ENCODE measurements at places on chromosomes 3 and 15.

GRCh38 chr3:148203297-148204010 lies 494.2 kb upstream of the AGTR1 start:
- DNase-seq: no peak

DNA sequence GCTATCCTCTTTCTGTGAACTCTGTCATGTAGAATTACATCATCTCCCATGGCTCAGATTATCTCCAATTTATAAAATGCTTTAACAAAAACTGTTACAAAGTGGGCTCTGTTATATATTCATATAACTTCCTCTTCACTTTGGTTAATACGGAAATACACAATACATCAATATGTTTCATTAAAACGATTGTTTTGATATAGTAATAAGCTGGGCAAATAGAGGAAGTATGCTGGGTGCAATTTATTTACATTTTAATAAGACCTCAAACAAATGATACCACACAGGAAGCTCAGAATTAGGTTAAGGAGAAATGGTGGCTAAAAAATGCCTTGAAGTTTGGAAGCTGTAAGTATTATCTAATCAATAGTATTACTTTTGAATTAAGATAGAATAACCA lies 331.0 kb downstream of the ZBTB20 start:
- DNase-seq: no peak

- no peak for DNase-seq
These were observed 240.6 kb upstream of the TOPAZ1 start for GRCh38 chr3:44001072-44001471.

DNA sequence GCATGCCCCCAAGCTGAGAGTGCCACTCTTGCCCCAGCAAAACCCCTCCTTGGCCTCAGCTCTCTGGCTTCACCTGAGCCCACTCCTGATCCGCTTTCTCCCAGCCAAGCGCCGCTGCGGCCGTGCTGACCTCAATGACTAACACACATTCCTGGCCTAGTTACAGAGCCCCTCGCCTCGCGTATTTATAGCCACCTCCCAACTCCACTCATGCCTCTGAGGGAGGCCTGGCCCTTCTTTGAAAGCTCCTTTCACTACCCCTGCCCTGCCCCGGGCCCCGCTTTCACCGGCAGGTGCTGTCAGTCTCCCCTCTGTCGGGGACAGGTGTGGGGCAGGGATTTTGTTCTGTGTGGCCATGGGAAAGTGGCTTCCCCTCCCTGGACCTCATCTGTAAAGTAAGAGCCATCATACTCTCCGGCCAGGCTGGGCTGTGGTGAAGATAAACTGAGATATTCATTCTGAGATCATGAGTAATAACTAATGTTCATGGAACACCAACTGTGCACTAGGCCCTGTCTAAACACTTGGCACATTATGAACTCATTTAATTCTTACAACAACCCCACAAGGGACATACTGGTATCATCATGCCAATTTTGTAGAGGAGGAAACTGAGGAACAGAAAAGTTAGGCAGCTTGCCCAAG lies 13.2 kb upstream of the ATP2B2 start:
- no peak for DNase-seq

DNA sequence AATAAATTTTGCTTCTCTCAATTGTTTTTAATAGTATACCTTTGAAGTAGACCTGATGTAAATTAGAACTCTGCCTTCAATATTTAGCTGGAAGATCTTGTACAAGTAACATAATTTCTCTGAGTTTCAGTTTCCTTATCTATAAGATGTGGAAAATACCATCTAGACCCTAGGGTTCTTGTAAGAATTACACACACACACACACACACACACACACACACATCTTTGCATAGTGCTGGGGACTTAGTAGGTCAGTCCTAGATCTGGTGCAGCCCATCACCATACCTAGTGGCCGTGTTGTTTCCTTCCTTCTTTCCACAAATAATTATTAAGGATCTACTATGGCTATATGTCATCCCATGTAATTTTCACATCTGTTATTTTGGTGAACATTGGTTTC lies 11.0 kb downstream of the TRAT1 start:
- DNase-seq: no peak

GRCh38 chr15:79211481-79211880 lies 71.0 kb upstream of the ANKRD34C start:
- no peak for DNase-seq

DNA sequence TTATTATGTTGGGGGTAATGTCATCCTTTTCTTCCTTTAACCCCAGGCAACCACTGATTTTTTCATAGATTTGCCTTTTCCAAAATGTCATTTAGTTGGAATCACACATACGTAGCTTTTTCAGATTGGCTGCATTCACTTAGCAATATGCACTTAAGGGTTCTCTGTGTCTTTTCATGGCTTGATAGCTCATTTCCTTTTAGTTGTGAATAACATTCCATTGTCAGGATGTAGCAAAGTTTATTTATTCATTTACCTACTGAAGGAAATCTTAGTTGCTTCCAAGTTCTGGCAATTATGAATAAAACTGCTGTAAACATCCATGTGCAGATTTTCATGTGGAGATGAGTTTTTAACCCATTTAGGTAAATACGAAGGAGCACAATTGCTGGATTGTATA lies 125.4 kb downstream of the AGBL1 start:
- DNase-seq: no peak
